ENCODE measurements at places on chromosomes 12 and 14. TPM values are rescaled to one million over a fixed set of nuclear protein-coding genes. Genes with fewer than 3 reads are reported as not detected.

The JAG2 gene
- polyA plus RNA-seq, result 0.58 TPM

The CLEC2D gene
- polyA plus RNA-seq, result 1.2 TPM

- DNase-seq, result no peak
Measured at GRCh38 chr12:104410326-104410725, 46.4 kb upstream of the CHST11 start.

DNA sequence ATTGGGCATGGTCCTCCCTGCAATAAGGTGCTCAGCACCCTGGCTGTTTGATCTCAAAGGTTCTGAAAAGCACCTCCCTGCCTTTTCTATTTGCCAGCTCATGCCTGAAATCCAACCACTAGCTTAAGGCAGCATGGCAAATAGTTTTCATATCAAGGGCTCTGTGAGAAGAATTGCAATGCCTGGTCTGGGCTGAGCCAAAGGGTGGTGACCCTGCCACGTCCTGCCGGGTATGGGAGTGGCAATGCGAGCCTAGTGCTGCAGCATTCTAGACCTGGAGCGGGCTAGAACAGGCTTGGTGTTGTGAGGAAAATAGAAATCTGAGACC, 2.3 kb upstream of the SCNN1A start:
- no peak for DNase-seq

The ZNF385A gene
- polyA plus RNA-seq, result 2.9 TPM

Data from IMR-90 (cell line).